ENCODE measurements at places on chromosomes 6 and 20.
A peak's percentile ranks its signal among the peaks of the same experiment; 100 is the strongest.

- DNase-seq, result no peak
Observed at GRCh38 chr20:59777814-59778575, 155.4 kb downstream of the SYCP2 start.

DNA sequence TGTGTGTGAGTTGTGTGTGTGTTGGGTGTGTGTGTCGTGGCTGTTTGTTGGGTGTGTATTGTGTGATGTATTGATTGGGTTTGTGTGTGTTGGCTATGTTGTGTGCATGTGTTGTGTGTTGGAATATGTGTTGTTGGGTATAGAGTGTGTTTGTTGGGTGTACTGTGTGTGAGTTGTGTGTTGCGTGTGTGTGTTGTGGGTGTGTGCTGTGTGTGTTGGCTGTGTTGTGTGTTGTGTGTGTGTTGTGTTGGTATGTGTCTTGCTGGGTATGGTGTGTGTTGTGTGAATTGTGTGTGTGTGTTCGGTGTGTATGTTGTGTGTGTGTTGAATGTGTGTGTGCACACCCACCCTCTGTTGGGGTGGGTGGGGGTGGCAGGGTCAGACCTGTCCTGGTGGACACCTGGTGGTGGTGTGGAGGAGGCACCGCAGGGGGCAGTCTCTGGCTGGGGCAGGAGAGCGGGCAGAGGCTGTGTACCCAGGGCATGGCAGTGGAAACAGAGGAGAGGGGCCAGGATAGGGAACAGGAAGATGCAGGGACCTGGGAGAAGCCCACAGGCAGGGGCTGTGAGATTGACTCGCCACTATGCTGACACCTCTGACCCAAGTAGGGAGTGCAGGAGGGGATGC, 25.5 kb upstream of the PXDC1 start:
- no peak for DNase-seq

GRCh38 chr20:39216195-39216594, 254.1 kb downstream of the DHX35 start:
- no peak for DNase-seq

DNA sequence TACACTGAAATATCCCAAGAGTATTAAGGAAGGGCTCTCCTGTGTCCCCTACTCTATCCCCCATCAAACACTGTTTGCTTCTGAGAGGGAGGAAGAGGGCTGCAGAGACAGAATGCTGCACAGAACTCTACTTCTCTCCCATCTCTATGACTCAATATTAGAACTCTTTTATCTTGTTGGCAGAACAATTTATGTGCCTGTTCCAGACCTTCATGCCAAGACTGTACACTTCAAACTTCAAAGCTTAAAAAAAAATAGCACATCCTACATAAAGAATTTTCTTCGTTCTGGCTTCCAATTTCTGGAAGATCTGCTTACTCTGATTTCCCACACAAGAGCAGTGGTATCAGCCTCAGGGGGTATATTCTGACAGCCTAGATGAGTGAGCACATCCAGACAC, 19.6 kb upstream of the GPR63 start:
- DNase-seq, result no peak

- DNase-seq, result no peak
Observed at GRCh38 chr6:18359237-18359885, 27.8 kb upstream of the RNF144B start.

- DNase-seq, result no peak
Observed at GRCh38 chr6:161985876-161986423, 712.1 kb upstream of the AGPAT4 start.

GRCh38 chr20:62368392-62368975, 1.4 kb upstream of the LAMA5 start:
- DNase-seq, result no peak

DNA sequence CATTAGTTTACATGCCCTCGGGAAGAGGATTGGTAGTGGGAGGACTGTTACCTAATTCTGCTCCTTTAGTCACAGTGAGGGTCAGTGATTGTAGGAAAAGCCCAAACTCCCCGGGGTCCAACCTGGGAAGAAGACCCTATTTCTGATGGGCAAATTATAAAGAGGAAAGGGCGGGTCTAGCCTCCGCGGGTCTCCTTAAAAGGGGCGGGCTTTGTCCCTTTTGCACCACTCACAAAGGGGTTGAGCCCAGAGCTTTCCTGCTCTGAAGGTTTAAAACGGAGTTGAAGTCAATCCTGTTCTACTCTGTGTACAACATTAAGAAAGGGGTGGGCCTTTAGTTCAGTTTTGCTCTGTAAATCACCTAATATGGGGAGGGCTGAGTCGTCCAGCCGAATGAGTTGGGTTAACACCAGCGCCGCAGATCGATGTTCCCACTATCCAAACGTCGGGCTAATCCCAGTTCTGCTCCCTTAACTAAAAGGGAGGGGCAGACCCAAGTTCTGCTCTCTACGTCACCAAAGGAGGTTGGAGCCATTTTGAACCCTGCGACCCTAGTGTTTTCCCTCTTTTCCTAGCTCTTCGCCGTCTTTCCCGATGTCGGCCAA, 920 bp upstream of the RNF5 start:
- peak; percentile 70 for DNase-seq

- DNase-seq, result no peak
Observed at GRCh38 chr6:16803294-16804200, 42.3 kb upstream of the ATXN1 start.

DNA sequence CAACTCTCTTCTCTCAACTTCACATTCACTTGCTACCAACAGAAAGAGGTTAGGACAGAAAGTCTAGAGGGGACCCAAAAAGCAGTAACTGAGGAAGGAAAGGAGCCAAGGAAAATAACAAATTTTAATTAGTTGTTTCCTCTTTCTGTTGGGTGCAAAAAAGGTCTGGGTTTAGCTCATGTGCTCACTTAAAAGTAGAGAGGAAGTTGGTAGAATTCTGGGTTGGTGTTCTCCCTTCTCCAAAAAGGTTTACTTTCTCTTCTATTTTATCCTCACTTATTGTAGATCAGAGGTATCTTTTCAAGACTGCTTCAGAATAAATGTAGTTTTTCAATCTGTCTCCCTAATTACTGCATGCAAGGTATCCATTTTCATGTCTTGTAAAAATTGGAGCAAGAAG, 42.8 kb downstream of the MAP3K7 start:
- no peak for DNase-seq

DNA sequence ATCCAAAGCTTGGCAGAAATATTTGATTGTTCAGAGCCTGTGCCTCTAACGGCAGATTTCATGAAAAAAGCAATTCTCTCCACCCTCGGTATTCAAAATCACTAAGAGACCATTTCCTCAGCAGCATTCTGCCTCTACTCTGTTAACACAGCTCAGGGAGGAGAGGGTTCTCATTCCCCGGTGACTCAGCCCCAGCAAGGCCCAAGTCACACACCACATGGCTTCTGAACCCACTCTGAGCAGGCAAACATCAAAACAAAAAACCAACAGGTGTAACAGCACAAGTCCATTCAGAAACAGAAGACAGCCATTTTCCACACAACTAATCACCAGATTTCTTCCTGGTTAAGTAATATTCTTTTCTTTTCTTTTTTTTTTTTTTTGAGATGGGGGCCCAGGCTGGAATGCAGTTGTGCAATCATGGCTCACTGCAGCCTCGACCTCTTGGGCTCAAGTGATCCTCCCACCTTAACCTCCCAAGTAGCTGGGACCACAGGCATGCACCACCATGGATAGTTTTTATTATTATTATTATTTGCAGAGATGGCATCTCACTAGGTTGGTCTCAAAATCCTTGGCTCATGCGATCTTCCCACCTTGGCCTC, 55.4 kb downstream of the GFOD1 start:
- DNase-seq, result no peak

- no peak for DNase-seq
Observed at GRCh38 chr20:59751075-59751711, 146.9 kb downstream of the PHACTR3 start.

GRCh38 chr20:8218861-8219260, 86.8 kb downstream of the PLCB1 start:
- no peak for DNase-seq

GRCh38 chr6:148151896-148152643, 190.6 kb upstream of the SASH1 start:
- DNase-seq, result no peak

GRCh38 chr20:23147964-23148730, 62.0 kb upstream of the CD93 start:
- peak; percentile 12 for DNase-seq

- DNase-seq, result no peak
Observed at GRCh38 chr6:6857528-6857927, 250.2 kb upstream of the RREB1 start.
